ENCODE measurements at places on chromosomes 13 and 19.
A peak's percentile ranks its signal among the peaks of the same experiment; 100 is the strongest.

GRCh38 chr19:35846038-35846668 lies 6.2 kb downstream of the NPHS1 start:
- no peak for DNase-seq

GRCh38 chr19:30871979-30872378 lies 477.3 kb downstream of the TSHZ3 start:
- DNase-seq = no peak

DNA sequence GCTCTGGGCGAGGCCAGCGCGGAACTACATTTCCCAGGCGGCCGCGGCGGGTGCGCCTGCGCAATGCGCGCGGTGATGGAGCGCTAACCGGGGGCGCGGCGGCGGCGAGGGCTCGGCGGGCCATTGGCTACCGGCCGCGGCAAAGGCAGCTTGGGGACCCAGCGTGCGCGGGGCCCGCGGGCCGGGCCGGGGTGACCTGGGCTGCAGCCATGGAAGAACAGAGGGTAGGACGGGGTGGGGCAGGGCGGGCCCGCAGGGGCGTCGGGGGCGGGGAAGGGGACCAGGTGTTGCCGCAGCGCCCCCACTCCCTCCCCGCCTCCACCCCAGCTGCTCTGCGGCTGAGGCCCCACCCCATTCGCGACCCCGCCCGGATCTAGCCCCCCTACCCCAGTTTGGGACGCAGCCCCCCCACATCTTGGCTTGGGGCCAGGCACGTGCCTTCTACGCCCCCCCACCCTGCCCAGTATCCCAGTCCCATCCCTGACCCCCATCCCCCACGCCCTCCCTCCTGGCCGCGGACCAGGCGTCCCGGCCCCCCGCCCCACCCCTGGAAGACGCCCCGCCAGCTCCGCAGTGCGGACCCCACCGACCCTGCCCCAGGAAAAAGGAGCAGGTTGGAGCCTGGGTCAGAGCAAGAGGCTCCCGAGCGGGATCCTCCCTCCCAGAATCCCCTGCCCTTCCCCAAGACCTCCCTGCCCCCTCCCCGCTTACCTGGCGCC lies at the start of gene FSD1:
Gene FSD1, plus strand, starts transcription at position 61 of the 719 bp plus-strand sequence. Its CDS starts 149 bp downstream, at position 210.
- peak; percentile 25 for DNase-seq

DNA sequence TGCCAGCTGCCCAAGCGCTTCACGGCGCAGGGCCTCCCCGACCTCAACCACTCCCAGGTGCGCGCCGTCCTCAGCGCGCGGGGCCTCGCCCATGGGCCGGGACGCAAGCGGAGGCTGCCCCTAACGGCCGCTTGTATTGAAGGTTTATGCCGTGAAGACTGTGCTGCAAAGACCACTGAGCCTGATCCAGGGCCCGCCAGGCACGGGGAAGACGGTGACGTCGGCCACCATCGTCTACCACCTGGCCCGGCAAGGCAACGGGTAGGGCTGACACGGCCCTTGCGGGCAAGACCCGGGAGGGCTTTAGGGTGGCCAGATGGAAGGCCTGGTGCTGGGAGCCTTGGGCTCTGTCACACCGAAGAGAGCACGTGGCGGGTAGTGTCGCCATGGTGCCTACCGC lies 23.2 kb downstream of the UPF1 start:
- no peak for DNase-seq

- DNase-seq = no peak
These were observed 9.1 kb downstream of the SERP2 start for GRCh38 chr13:44382635-44383145.

DNA sequence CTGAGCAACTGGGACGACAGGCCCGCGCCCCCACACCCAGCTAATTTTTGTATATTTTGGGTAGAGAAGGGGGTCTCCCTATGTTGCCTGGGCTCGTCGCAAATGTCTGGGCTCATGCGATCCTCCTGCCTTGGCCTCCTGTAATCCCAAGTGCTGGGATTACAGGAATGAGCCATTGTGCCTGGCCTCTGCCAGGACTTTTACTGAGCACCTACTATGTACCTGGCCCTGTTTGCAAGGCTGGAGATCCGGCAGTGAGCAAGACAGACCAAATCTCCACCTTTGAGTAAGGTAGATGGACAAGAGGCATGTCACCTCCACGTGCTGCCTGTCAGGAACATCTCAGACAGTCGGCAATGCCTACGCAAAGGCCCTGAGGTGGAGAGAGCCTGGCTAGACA lies 6.9 kb downstream of the FKBP8 start:
- no peak for DNase-seq

DNA sequence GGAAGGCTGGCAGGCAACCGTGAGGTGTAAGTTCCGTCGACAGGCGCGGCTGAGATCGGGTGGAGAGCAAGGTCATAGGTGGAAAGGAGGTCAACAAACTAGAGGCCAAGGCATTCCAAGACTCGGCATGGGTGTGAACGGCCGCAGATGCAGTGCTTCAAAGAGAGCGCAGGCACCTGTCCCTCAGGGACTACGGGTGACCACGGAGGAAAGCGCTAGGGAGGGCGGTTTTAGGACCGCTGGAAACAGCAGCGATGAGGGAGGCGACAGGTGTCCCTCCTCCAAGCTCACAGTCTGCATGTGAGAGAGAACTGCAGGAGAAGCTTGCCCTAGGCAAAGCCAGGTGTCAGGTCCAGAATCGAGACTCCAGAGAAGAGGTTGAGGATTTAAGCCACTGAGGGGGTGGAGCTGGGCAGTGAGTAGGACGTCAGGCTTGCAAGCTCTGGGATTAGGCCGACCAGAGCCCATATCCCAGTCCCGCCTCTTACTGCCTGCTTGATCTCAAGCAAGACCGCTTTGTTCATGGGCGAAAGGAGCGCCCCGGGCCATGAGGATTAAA lies 1.6 kb upstream of the MLNR start:
- DNase-seq = no peak

DNA sequence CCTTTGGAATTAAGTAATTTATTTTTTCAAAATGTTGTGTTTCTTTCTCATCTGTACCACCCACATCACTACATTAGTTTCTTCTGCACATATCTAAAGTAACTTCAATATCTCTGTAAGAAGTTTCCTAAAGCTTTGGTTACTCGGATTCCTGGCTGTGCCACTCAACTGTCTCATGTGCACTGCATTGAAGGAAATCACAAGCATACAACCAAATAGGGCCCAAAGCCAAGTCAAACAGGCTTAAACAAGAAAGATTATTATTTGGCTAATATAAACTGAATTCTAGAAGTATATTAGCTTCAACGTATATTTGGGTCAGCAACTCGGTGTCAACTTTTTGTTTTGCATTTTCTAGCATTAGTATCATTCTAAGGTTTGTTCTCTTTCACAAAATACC lies 1647.6 kb upstream of the SPRY2 start:
- no peak for DNase-seq

GRCh38 chr13:46041419-46041839 lies 11.1 kb downstream of the ZC3H13 start:
- no peak for DNase-seq

DNA sequence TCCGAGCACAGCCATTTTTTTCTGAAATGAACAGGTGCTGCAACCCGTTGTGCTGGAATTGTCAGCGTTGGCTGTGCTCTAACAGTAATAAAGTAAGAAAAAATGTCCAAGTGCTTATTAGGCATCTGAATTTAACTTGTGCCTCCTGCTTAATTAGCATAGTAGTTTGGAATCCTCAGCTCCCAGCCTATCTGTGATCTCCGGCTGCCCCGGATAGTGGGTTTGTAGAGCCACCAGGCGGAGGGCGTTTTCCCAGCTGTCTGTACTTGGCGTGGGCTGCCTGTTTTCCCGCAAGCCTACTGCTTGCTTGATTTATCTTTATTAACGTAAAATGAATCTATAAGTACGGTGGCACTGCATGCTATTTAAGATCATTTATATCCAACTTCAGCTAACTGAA lies 137.9 kb downstream of the MTUS2 start:
- no peak for DNase-seq

GRCh38 chr19:45677351-45678230 lies 9.6 kb downstream of the GIPR start:
- peak; percentile 80 for DNase-seq

DNA sequence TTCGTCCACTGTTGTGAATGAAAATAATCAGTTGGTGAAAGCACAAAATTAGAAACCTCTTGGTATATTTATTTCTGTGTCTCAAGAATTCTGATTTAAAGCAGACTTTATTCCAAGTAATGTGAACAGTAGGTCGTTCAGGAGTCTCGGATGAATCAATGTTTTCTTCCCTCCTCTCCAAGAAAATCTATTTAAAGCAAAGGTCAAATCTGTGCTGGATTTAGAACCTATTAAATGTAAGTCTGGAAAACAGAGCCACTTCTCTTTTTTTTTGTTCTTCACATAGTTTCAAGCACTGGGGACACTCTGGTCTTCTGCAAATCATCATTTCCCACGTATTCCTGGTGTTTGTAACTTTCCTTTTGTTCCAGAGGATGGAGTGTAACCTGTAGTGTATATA lies 312.7 kb downstream of the ATP8A2 start:
- no peak for DNase-seq

- peak; percentile 52 for DNase-seq
These were observed 11.5 kb upstream of the CCDC97 start for GRCh38 chr19:41298348-41298964.

DNA sequence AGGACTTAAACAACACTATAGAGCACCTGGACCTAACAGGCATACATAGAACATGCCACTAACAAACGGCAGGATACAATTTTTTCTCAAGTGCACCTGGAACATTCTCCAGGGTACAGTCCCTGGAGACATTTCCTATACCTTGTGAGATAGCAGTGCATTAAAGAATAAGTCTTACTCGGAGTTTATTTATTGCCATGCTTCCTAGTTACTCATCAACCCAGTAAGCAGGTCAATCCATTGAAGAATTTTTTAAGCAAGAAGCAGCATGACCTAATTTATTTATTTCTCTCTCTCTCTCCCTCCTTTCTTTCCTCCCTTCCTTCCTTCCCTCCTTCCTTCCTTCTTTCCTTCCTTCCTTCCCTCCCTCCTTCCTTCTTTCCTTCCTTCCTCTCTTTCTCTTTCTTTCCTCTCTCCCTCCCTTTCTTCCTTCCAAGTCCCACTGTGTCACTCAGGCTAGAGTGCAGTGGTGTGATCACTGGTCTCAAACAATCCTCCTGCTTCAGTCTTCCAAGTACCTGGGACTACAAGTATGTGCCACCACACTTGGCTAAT lies 6.6 kb upstream of the TFDP1 start:
- DNase-seq = no peak

- DNase-seq = no peak
These were observed 23.5 kb downstream of the RASA3 start for GRCh38 chr13:114108894-114109293.

GRCh38 chr19:16016226-16017137 lies 59.8 kb upstream of the TPM4 start:
- DNase-seq = no peak

- peak; percentile 80 for DNase-seq
These were observed 46.7 kb downstream of the GAS6 start for GRCh38 chr13:113816946-113817859.

- DNase-seq = peak; percentile 40
These were observed 8.9 kb upstream of the MYO1F start for GRCh38 chr19:8585894-8586750.

DNA sequence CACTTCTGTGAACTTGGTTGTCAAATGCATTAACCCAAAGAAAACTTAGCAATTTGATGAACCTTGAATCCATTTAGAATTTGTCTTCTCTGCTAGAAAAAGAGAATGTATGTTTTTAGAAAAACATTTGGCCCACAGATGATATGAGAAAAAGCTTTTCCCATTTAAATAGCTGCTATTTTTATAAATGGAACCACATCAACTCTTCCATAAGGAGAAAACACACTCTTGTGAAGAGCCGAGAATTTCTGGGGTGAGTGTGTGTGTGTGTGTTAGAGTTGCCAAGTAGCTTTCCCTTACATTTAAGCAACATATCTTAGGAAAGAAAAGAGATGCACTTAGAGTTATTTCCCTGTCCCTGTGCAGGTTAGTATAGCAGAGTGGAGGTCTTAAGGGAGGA lies 322.8 kb downstream of the ITGBL1 start:
- no peak for DNase-seq

DNA sequence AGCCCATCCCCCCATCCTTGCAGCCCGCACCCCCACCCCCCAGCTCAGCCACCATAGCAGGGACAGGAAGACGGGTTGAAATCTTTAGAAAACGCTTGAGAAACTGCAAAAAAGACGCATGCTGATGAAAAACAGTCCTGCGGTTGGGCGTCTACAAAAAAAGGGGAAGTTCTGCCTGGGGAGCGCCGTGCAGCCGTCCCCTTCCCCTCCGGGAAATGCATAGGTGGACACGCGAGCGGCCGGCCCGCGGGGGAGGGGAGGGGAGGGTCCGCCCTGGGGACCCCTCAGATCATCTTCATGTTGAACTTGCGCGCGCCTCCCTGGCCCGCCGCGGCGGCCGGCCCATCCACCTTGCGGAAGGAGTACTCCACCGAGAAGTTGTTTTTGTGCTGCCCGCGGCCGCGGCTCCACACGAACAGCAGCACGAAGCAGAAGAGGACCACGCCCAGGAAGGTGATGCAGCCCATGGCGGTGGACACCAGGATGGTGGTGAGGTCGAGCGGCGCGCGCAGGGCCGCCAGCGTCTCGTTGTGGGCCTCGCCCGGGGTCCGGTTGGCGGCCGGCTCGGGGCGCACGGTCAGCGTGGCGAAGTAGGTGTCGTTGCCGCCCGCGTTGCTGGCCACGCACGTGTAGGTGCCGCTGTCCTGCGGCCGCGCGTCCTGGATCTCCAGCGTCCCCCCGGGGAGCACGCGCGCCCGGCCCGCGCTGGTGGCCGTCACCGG lies 7.9 kb upstream of the PEAK3 start:
- no peak for DNase-seq

DNA sequence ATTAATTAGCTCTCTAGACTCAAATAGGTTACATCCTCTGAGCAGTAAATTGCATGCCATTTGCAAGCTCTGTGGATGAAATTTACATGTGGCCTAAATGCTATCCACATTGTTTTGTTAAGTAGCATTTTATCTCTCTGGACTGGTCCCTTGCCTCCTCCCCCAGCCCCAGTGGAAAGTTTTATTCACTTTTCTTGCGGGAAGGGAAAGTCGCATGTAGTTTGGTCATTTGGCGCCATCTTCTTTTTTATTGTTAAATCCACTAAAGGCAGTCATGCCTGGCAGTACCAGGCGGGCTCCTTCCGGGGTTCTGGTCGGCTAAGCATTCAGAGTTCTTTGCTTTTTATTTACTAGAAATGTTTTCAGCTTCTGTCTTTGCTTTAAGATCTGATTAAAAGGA lies 188.7 kb downstream of the TM9SF2 start:
- DNase-seq = no peak

- DNase-seq = no peak
These were observed 732 bp upstream of the C2CD4C start for GRCh38 chr19:409516-410242.

DNA sequence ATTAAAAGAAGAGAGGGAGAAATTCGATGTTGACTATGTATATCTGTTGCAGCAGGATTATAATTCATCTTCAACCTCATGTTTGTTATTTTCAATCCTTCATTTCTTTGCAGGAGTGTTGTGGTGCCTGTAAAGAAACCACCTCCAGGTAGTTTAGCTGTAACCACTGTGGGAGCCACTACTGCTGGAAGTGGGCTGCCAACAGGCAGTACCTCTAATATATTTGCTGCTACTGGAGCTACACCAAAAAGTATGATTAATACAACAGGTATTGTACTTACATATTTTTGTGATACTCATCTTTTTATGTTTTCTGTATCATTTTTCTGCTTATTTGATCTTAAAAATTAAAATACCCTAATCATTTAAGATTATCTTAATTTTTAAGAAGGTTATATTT lies 266.5 kb downstream of the NBEA start:
- no peak for DNase-seq
